Esophagus mucosa (tissue), 1 donor: ENCODE measurements at places on chromosomes 12 and 14.

DNA sequence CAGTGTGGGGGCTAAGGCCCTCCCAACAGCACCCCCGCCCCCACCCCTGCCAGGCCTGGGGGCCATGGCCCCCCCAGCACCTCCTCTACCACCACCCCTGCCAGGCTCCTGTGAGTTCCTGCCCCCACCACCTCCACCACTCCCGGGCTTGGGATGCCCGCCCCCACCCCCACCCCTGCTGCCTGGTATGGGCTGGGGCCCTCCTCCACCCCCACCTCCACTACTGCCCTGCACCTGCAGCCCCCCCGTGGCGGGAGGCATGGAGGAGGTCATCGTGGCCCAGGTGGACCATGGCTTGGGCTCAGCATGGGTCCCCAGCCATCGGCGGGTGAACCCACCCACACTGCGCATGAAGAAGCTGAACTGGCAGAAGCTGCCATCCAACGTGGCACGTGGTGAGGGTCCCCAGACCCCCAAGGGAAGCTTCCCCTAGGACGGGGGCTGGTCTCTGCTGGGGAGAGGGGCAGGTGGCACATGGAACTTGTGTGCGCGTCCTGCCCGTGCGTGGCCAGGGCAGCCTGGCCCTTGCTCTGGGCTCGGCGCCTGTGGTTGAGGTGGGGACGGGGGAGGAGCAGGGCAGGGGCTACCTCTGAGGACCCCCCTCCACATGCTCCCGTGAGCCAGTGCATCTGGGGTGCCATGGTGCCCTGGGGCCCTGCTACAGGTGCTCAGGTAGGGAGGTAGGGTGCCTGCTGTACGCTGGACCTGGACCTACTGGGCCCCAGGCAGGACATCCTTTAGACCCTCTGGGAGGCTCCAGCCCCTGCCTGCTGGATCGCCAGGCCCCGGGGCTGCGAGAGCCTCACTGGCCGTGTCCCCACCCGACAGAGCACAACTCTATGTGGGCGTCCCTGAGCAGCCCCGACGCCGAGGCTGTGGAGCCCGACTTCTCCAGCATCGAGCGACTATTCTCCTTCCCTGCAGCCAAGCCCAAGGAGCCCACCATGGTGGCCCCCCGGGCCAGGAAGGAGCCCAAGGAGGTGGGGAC is 16.1 kb upstream of the ADSS1 start:
- ATAC-seq, result peak; percentile 5

DNA sequence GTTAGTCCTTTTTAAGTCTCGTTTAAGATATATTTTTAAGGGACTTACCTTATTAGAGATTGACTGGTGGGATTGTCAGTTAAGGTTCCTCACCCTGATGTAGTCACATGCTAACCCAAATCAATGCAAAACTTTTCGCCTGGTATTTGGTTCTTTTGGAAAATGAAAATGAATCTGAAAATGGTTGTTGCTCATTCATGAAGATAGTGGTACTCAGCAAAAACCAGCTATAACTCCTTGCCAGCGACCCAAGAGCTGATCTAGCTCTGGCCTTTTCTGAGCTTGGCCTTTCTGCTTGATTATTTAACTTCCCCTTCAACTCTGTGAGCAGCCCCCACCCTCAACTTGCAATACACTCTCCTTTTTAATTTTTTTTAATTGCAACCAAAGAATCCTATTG is 85.0 kb upstream of the GTF2A1 start:
- no peak for ATAC-seq

DNA sequence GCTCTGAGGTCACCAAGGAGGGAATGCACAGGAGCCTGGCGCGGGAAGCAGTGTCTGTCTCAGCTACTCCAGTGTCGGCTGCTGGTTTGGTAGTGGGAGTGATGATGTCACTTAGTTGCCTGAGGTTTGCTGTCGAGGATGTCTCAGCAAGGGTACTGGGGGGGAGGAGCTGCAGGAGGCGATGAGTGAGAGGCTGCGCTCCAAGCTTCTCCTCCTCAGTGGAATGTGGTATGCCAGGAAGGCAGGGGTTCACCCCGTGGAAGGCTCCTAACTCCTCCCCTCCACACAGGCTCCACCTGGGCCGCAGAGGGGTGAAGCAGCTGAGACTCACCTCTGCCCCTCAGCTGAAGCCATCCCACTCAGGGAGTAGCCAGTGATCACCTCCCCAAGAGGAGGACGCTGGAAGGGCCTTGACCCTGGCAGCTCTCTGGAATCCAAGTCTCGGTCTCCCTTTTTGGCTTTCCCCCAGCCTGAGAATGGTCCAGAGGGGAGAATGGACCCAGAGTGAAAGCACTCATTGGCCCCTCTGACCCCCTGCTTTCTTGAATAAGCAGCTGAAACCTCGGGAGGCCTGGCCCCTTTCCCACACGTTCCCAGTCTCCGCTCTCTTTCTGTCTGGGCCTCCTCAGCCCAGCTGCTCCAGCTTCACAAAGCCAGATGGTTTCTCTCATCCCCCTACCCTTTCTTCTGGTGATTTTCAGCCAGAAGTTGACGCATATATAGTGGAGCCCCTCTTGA is 178.9 kb upstream of the FKBP4 start:
- no peak for ATAC-seq

DNA sequence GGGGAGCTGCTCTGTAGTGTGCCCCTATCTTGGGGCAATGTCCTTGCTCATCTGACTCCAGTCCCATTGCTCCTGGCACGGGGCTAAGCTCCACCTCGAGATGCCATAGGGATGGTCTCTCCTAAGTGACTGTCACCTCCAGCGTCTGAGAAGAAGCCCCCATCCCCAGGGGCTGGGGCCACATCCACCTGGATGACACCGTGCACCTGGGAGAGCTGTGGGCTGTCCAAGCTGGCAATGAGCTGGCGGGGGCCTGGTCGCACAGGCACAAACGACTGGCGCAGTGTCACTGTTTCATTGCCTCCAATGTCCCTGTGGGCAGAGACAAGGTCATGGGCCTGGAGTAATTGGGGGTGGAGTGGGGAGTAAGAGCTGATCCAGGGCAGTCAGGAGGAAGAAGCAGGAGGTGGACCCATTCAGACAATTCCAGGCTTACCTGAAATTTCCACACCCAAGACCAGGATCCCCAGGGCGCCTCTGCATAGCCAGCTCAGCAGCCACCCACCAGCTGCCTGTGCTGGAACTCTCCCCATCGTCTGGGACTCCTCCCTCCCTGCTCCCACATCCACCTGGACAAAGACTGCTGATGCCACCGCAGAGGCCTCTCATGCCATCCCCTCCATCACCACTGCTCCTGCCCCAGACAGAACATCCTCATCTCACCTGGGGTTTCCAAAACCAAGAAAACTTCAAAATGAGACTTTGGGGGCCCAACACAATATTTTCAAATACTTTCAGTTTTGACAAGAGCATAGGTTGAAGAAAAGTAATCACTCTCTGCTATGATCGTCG is 7.0 kb upstream of the TINF2 start:
- ATAC-seq, result peak; percentile 1

DNA sequence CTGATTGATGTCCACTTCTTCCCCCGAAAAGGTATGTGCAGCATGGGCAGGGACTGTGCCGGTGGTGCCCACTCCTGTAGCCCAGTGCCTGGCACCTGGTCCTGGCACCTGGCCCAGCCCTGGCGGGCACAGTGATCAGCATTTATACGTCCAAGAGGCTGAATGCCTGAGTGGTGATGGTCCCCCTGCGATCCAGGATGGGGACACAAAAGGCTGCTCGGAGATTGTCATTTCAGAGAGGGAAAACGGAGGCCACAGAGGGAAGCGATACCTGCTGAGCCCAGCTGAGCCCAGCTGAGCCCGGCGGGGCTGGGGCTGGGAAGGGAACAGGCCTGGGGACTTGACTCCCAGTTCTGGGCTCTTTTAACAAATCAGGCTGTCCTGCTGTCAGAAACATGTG is 55.8 kb downstream of the PRIMA1 start:
- no peak for ATAC-seq

DNA sequence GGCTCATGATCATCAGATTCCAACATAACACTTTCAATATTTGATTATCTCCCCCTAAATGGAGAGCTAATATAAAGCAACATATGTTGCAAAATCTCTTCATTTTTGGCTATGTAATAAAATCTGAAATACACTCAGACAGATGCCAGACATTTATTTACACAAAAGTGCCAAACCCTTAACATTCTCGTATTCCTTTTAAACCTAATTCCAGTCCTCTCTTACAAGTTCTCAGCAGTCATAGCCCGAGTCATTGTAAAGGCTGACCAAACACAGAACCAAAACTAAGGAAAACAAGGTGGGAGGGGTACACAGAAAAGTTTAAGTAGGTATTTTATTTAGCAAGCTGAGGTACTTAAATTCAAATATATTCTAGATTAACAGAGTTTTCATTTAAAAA is 81.4 kb downstream of the LRP6 start:
- ATAC-seq, result no peak

- no peak for ATAC-seq
Observed at GRCh38 chr12:64595863-64596793, 14.2 kb upstream of the RASSF3 start.

- no peak for ATAC-seq
Observed at GRCh38 chr12:38890102-38890855, 15.1 kb downstream of the CPNE8 start.

- no peak for ATAC-seq
Observed at GRCh38 chr12:62372134-62372533, 94.5 kb upstream of the MON2 start.

DNA sequence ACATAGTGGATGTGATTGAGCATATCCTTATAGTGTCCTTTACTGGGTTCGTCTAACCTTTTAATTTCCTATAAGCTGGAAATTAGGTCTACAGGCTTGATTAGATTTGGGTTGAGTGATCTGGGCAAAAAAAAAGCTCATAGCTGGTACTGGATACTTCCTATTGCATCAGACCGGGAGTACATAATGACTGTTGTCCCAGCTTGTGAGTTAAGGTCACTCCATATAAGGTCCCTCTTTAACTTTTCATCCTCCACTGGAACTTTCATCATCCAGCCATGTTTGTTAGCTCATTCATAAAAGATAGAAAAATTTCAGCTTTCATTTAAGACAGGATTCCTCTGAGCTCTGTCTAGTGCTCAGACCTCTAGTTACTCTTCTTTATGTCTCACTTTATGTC is 80.8 kb downstream of the C14orf132 start:
- no peak for ATAC-seq

GRCh38 chr12:119415714-119416113 is 81.2 kb downstream of the CCDC60 start:
- no peak for ATAC-seq

DNA sequence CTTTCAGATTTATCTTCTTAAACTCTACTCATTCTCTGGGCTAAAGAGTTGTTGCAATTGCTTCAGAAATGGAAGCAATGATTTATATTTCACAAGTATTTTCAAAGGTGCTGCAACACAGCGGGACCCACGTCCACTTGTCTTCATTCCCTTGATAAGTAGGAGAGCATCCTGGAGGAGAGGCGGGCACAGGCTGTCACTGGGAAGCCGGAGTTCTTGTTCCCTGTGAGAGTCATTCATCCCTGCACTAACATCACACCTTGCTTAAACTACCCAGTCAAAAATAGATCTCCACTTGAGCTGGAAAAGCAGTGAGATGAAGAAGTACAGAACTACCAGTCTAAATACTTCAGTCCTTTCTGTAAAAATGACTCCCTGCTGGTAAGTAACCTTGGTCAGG is 160.5 kb upstream of the RASSF8 start:
- no peak for ATAC-seq

GRCh38 chr12:129870796-129871195 is 33.0 kb downstream of the TMEM132D start:
- no peak for ATAC-seq

DNA sequence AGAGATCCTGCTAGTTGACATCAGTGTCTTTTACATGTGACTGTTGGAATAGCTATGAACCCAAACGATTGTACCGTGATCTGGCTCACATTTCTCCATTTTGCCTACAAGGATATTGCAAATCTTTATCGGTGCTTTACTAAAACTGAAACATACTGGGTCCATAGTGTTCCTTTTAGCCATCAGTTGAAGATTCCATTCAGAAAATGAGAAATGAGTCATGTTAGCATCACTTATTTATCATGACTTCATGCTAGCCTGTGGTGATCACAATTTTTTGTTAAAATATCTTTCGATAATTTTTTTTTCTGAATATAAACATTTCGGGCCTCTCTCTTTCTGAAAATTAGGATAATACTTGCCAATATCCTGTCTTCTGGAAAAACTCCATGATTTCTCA is 210.3 kb downstream of the EGLN3 start:
- ATAC-seq, result no peak

GRCh38 chr12:80032946-80033345 is 66.4 kb upstream of the OTOGL start:
- ATAC-seq, result no peak

- ATAC-seq, result peak; percentile 19
Observed at GRCh38 chr12:75651342-75651695, 139.9 kb upstream of the KRR1 start.

GRCh38 chr12:56839915-56840325 is 76.8 kb downstream of the HSD17B6 start:
- peak; percentile 68 for ATAC-seq
